Spinal cord (tissue), 10 donors: ENCODE measurements at places on chromosomes 6 and 20. TPM values are rescaled to one million over a fixed set of nuclear protein-coding genes. Genes with fewer than 3 reads are reported as not detected.

TGM3 gene
- 0.40 TPM for total RNA-seq

C6orf118 gene
- 20.7 TPM for total RNA-seq

PERP gene
- total RNA-seq: 7.3 TPM

FKBP1C gene
- total RNA-seq: 0.20 TPM

C4A gene
- 107 TPM for total RNA-seq

XKR7 gene
- 1.8 TPM for total RNA-seq

HRH3 gene
- 0.66 TPM for total RNA-seq

ZDHHC14 gene
- total RNA-seq: 13.7 TPM

ANGPT4 gene
- 0.30 TPM for total RNA-seq

ESR1 gene
- 0.20 TPM for total RNA-seq

DNA sequence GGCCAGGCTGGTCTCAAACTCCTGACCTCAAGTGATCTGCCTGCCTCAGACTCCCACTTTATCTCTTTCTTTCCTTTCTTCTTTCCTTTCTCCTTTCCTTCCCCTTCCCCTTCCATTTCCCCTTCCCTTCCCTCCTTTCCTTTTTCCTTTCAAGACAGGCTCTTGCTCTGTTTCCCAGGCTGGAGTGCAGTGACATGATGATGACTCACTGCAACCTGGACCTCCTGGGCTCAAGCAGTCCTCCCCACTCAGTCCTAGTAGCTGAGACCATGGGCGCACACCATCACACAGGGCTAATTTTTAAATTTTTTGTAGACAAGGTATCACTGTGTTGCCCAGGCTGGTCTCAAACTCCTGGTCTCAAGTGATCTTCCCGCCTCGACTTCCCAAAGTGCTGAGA, 377.6 kb upstream of the ZFP64 start:
- no peaks in the 10 kb centered on the region for H3K27me3 ChIP-seq
- no peak overlapping the region for H3K4me3 ChIP-seq
- H3K4me1 ChIP-seq: no peaks in the 10 kb centered on the region
- H3K27ac ChIP-seq: no peak overlapping the region
- no peak for DNase-seq

DNA sequence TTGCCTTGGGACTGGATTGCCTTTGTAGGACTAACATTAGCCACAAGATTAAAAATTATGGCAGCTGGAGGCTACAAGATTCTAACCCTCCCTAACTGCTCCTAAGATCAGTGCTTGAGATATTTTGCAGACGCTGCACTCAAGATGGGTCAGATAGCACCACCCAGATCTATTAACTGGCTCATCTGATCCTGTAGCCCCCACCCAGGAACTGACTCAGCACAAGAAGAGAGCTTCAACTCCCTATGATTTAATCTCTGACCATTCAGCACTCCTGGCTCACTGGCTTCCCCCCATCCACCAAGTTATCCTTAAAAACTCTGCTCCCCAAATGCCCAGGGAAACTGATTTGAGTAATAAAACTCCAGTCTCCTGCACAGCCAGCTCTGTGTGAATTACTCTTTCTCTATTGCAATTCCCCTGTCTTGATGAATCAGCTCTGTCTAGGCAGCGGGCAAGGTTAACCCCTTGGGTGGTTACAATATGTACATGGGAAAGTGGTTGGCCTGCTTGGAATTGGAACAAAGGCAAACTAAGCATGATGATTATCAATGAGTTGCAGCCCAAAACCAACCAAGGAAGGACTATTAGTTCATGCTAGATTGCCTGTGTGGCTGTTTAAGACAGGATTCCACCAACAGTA, 111.3 kb downstream of the OR2B2 start:
- H3K4me3 ChIP-seq: no peak overlapping the region
- no peak overlapping the region for H3K27ac ChIP-seq
- H3K36me3 ChIP-seq: no peaks in the 10 kb centered on the region
- DNase-seq: no peak
- H3K27me3 ChIP-seq: no peaks in the 10 kb centered on the region

GRCh38 chr20:31602779-31603441, 2.2 kb upstream of the ID1 start:
- H3K4me3 ChIP-seq: no peak overlapping the region
- H3K36me3 ChIP-seq: no peaks in the 10 kb centered on the region
- DNase-seq: no peak
- no peak overlapping the region for H3K27ac ChIP-seq
- H3K4me1 ChIP-seq: peaks cover 37% of the 10 kb centered on the region

DNA sequence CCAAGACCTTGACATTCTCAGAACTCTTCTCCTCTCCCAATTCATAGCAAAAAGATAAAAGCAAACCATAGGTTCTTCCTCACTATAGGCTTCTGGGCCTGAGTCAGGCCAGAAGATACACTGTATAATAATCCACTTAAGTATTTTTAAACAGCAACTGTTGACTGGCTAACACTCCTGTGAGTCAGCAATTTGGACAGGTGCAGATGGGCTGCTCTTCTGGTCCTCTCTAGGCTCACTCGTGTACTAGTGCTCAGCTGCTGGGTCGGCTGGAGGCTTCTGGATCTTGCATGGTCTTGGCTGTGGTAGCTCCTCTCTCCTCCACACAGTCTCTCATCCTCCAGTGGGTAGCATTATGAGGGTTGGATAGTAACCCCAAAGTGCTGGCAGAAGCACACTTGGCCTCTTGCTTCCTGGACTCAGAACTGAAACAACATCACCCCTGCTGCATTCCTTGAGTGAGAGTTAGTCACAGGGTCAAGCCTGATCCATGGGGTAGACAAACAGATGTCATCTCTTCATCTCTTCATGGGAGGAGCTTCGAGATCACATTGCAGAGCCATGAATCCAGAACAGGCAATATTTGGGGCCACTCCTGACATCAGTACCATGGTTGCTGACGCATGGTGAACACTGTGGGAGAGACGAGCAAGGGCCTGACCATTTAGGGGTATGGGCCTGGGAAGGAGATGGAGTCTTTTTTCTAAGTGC, 86.9 kb downstream of the C6orf118 start:
- no peaks in the 10 kb centered on the region for H3K27me3 ChIP-seq
- H3K4me3 ChIP-seq: no peak overlapping the region
- H3K4me1 ChIP-seq: peaks cover 3% of the 10 kb centered on the region
- no peaks in the 10 kb centered on the region for H3K36me3 ChIP-seq
- DNase-seq: no peak
- no peak overlapping the region for H3K27ac ChIP-seq

DNA sequence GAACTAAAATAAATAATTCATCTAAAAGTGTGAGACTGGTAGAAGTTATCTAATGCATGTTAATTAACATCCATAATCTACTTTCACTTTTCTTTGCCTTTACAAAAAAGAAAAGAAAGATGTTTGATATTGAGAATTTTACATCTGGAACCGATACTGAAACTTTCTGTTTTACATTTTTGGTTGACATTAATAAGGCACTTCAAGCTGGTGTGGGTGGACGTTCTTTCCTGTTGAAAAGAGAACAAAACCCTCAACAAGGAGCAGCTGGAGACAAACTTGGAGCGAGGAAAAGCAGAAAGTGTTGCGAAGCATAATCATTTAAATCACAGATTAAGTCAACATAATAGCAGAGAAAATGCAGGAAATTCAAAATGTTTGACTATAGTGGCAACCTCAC, 575.2 kb upstream of the ADGRB3 start:
- H3K4me1 ChIP-seq: no peaks in the 10 kb centered on the region
- no peaks in the 10 kb centered on the region for H3K27me3 ChIP-seq
- no peak for DNase-seq
- H3K4me3 ChIP-seq: no peak overlapping the region
- no peak overlapping the region for H3K27ac ChIP-seq

- H3K36me3 ChIP-seq: no peaks in the 10 kb centered on the region
- no peak overlapping the region for H3K4me3 ChIP-seq
- no peak for DNase-seq
- H3K4me1 ChIP-seq: peaks cover 7% of the 10 kb centered on the region
Observed at GRCh38 chr6:39330057-39330456, 7.6 kb upstream of the KCNK16 start.

- peak; percentile 64 for DNase-seq
- H3K36me3 ChIP-seq: no peaks in the 10 kb centered on the region
- no peaks in the 10 kb centered on the region for H3K4me1 ChIP-seq
- H3K27ac ChIP-seq: no peak overlapping the region
- no peaks in the 10 kb centered on the region for H3K27me3 ChIP-seq
- H3K4me3 ChIP-seq: no peak overlapping the region
Observed at GRCh38 chr6:112620812-112621569, 273.9 kb downstream of the RFPL4B start.

- no peak overlapping the region for H3K4me3 ChIP-seq
- H3K27me3 ChIP-seq: no peaks in the 10 kb centered on the region
- peaks cover 4% of the 10 kb centered on the region for H3K36me3 ChIP-seq
Observed at GRCh38 chr6:151307501-151307900, 67.7 kb downstream of the AKAP12 start.

DNA sequence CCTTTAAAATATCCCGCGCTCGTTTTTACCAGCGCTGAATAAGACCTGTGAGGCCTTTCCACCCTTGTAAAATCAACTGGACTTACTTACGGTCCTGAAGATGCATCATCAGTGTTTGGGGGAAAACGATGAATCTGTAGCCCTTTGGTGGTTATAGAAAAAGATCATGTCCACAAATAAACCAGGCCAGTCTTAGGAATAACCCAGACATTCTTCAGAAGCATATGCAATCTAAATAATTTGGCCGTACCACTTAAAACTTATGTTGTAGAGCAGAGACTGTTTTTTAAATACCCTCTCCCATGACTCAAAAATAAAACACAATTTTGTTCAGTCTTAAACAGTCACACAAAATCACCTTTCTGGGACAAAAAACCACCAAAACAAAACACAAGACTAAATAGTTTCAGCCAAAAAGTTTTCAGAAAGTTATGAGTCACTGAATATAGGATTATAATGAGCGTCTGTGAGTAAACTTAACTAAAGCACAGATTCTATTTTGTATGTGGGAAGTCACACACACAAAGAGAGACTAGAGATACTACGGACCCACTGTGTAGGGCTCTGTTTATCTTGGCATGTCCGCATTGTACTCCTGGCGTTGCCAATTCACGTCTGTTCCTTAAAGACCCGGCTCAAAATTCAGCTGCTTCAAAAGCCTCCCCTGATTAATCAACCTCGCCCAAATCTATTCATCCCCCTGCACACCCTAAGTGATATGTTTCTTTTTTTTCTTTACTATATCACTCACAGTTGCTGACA, 26.5 kb upstream of the SMOC2 start:
- H3K27me3 ChIP-seq: peaks cover 5% of the 10 kb centered on the region
- no peaks in the 10 kb centered on the region for H3K36me3 ChIP-seq
- no peak overlapping the region for H3K27ac ChIP-seq
- H3K4me3 ChIP-seq: no peak overlapping the region
- H3K4me1 ChIP-seq: peaks cover 35% of the 10 kb centered on the region

DNA sequence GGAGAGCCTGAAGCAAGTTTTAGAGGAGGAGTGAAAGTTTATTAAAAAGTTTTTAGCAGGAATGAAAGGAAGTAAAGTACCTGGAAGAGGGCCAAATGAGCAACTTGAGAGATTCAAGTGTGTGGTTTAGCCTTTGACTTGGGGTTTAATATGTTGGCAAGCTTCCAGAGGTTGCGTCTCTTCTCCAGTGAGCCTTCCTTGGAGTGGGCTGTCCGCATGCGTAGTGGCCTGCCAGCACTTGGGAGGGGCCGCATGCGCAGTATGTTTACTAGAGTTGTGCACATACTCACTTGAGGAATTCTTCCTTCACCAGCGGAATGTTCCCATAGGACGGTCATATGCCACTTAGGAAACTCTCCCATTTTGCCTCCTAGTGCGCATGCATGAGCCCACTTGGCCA, 235.2 kb downstream of the ALDH8A1 start:
- no peaks in the 10 kb centered on the region for H3K36me3 ChIP-seq
- no peak overlapping the region for H3K27ac ChIP-seq
- DNase-seq: no peak
- H3K4me1 ChIP-seq: no peaks in the 10 kb centered on the region
- H3K4me3 ChIP-seq: no peak overlapping the region

GRCh38 chr20:31859266-31859997, 10.9 kb downstream of the DUSP15 start:
- H3K36me3 ChIP-seq: peaks cover 13% of the 10 kb centered on the region
- no peak for DNase-seq
- H3K27me3 ChIP-seq: no peaks in the 10 kb centered on the region
- no peak overlapping the region for H3K4me3 ChIP-seq
- peaks cover 22% of the 10 kb centered on the region for H3K4me1 ChIP-seq

GRCh38 chr6:31308845-31309175, 36.9 kb upstream of the HLA-C start:
- no peaks in the 10 kb centered on the region for H3K36me3 ChIP-seq
- peaks cover 35% of the 10 kb centered on the region for H3K27me3 ChIP-seq
- DNase-seq: no peak
- H3K4me3 ChIP-seq: no peak overlapping the region

- H3K4me1 ChIP-seq: no peaks in the 10 kb centered on the region
- no peaks in the 10 kb centered on the region for H3K27me3 ChIP-seq
- H3K27ac ChIP-seq: no peak overlapping the region
- DNase-seq: no peak
- H3K36me3 ChIP-seq: peaks cover 2% of the 10 kb centered on the region
Observed at GRCh38 chr6:57162028-57162427, 10.1 kb upstream of the BAG2 start.

GRCh38 chr6:53048431-53049195, 16.6 kb upstream of the FBXO9 start:
- peaks cover 4% of the 10 kb centered on the region for H3K4me1 ChIP-seq
- H3K27me3 ChIP-seq: no peaks in the 10 kb centered on the region
- no peak for DNase-seq
- no peak overlapping the region for H3K27ac ChIP-seq
- H3K4me3 ChIP-seq: no peak overlapping the region

DNA sequence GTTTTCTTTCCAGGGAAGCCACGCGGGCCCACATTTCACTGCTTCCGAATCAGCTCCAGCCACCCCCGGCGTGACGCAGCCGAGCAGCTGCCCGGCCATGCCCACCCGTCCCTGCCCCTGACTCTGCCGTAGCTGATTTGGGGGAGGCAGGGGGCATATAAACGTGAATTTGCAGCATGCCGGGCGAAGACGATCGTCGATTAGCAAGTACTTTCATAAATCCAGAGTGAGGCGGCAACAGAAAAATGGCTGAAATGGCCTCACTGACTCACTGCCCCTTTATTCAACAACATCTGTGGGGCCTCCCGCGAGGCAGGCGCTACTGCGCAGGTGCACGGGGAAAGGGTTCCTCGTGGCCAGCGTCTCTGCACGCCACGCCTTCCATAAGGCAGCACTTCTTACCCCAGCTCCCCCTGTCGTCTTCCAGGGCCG, 118.0 kb downstream of the DLL1 start:
- peaks cover 31% of the 10 kb centered on the region for H3K4me1 ChIP-seq
- H3K27ac ChIP-seq: no peak overlapping the region
- DNase-seq: no peak
- H3K27me3 ChIP-seq: no peaks in the 10 kb centered on the region

DNA sequence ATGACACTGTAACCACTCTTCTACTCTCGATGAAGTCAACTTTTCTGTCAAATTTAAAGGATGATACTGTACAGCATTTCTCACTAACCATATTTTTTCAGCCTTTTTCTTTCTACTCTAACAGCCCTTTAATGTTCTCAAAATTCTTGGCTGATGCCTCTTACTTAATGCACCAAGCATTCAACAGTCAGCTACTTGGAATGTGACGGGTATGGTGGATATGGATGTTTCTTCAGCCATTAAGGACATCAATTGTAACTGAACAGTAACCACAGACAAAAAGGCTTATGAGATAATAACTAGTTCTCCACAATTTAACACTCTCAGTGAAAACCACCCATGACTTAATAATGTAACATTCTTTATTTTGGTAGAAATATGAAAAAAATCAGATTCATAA, 467.2 kb upstream of the ZNF337 start:
- H3K27ac ChIP-seq: no peak overlapping the region
- H3K4me3 ChIP-seq: no peak overlapping the region
- H3K36me3 ChIP-seq: no peaks in the 10 kb centered on the region
- no peaks in the 10 kb centered on the region for H3K27me3 ChIP-seq

GRCh38 chr6:118171852-118172251, 264.8 kb downstream of the SLC35F1 start:
- no peaks in the 10 kb centered on the region for H3K4me1 ChIP-seq
- no peaks in the 10 kb centered on the region for H3K36me3 ChIP-seq
- no peak overlapping the region for H3K4me3 ChIP-seq
- no peaks in the 10 kb centered on the region for H3K27me3 ChIP-seq
- H3K27ac ChIP-seq: no peak overlapping the region
